Stimulated activated CD8-positive, alpha-beta memory T cell treated with anti-CD3 and anti-CD28 coated beads, Interleukin-7, amount 100 ng/mL, for 24 hours (primary cell): ENCODE measurements at places on chromosomes 11 and 22.

- no peak for DNase-seq
Measured at GRCh38 chr11:79081471-79082031, 359.3 kb downstream of the TENM4 start.

DNA sequence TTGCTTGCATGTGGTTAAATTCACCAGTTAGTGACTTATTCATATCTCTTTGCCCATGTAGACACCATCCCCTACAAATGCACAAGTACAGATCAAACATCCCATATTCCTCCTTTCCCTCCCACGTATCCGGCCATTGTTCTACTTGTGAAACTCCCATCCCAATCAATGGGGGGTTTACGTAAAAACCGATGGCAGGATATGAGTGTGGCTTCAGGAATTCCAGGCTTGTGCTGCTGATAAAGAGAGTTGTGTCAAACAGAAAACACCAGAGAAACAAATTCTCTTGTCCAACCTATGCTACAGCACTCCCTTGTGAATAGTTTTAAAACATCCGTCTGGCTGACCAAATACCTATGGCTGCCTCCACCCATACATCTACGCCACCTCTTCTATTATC, 15.5 kb downstream of the FLI1 start:
- no peak for DNase-seq

DNA sequence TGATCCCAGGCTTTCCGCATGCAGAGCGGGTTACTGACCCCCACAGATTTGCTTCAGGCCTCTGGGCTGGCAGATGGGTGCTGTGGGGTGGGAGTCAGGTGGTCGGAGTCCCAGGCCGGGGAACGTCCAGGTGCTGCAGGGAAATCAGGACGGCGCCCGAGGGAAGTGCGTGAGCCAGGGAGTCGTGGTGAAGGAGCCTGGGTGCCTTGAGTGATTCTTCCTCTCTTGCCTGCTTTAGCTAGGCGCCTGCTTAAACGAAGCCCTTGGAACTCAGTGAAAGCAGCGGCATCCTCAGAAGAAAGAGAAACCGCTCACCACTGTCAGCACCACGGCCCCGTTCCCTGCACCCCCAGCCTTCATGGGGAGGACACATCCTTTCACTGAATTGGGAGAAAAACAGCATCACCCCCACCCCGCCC, 455.6 kb downstream of the BRD1 start:
- no peak for DNase-seq

DNA sequence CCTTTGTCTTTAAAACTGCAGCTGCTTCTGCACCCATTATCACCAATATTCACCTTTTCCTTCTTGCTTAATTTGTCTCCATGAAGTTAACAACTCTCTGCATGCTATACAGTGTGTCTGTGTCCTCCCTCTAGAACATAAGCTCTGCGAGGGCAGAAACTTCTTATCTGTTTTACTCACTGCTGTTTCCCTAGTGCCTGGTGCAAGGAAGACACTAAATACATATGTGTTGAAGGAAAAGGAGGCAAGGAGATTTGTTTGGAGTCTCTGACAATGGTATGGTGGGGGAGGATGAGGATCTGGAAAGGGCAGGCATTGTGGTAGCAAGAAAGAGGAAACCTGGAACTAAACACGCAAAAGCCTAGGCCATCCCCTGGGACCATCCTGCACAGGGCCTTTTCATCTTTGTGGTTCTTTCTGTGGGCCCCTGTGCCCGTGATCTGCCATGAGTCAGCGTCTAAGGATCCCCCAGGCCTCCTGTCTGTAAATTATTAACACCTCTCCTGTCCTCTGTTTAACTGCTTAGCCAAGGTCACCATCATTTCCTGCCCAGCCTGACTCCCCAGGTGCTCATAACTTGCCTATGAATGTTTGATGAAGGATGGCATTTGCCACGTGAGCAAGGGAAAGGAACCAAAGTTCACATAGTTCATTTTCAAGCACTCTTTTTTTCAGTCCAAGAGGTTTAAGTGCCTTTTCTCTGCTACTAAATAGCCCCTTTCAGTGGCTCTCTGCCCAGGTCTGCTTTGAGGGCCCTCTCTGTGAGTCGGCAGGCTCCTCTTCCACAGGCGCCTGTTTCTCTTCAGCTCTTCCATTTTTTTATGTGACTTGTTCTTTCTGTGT, 131.1 kb downstream of the RASSF10 start:
- DNase-seq = no peak

DNA sequence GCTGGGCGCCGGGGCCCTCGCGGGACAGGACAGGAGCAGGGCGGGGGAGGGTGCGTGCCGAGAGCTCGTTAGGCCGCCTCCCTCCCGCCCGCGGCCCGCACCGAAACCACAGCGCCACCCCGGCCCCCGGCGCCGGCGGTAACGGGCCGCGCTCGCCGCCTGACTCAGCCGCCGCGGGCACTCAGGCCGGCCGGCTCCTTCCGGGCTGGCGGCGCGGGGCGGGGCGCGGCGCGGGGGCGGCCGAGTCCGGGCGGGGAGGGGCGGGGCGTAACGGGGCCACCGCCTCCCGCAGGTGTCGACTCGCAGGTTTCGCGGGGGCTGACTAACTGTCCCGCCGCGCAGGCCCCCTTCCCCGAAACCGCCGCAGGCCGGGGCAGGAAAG, at the start of gene AP5B1:
AP5B1 (minus strand) TSS at position 207 of the 382 bp plus-strand sequence. CDS start 385 bp downstream, outside the sequence.
- DNase-seq = peak; percentile 41

- peak; percentile 21 for DNase-seq
Measured at GRCh38 chr11:95923728-95924413, at the start of gene MTMR2. Gene MTMR2 (minus strand): TSS chr11:95924107. CDS start chr11:95923954, 153 bp downstream.

GRCh38 chr11:19200410-19201201, 1.2 kb downstream of the CSRP3 start:
- DNase-seq = no peak

DNA sequence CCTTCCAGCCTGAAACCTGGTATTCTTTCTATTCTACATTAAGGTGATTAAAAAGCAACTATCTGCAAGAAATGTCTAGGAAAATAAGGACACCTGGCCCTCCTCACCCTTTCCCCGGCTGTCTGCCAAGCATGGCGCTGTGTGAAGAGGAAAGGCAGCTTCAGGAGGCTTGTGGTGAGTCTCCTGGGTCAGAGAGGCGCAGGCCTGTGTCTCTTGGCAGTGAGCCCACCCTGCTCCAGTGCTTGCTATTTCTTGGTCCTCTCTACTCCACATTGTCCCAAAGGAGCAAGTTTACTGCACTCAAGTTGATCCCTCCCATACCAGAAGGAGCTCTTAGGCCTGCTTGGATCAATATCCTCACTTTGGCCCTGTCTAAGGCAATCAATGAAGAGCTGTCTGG, 520.7 kb upstream of the B3GAT1 start:
- DNase-seq = no peak

DNA sequence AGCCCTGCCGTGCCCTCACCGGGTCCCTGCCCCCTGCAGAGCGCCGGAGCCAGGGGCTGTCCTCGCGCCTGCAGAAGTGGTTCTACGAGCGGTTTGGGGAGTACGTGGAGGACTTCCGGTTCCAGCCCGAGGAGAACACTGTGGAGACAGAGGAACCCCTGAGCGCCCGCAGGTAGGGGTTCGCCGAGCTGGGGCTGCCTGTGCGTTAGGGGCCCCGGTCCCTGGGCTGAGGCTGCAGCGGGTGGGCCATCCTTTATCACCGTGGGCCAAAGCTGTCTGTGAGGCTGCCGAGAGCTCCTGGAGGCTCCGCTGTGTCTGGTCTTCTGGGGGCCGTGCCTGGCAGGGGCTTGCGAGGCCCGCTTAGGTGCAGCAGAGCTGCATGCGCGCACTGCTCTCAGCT, 42.8 kb downstream of the GRAMD4 start:
- DNase-seq = no peak

GRCh38 chr11:94526645-94527438, 14.6 kb downstream of the C11orf97 start:
- DNase-seq = no peak

DNA sequence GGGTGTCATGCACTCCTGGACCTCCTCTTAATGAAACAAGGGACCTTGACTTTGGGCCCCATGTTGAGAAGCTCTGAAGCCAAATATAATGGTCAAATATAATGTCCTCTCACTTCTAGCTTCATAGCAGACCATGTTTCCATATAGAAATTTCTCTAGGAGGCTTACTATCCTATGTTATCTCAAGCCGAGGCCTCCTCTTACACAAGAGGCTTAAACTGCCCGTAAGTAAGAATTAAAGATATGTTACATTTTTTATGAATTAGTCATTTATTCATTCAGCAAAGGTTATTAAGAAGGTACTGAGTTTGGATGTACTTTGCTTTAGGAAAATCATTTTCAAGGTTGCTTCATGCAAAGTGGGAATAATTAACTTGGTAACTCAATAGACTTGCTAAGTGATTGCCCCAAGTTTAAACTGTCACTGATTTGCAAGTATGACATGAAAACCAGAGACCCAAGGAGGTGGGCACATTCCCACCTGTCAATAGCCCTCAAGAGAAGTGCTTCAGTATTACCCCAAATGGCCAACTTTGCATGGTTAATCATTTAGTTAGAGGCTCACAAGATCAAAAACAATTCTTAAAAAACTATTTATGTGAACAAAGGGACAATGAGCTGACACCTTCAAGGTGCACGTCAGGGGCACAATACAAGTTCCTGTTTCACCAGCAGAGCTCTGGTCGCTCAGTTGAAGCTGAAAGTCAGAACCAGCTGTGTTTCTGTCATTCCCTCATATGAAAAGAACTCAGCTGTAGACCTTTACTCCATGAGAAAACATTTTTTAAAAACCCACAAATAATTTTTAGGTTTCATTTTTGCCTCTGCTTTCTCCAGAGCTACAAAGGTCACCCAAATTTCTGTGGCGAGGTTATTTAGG, 20.9 kb downstream of the BDNF start:
- no peak for DNase-seq

- DNase-seq = no peak
Measured at GRCh38 chr22:20621162-20621561, 113.8 kb downstream of the MED15 start.

DNA sequence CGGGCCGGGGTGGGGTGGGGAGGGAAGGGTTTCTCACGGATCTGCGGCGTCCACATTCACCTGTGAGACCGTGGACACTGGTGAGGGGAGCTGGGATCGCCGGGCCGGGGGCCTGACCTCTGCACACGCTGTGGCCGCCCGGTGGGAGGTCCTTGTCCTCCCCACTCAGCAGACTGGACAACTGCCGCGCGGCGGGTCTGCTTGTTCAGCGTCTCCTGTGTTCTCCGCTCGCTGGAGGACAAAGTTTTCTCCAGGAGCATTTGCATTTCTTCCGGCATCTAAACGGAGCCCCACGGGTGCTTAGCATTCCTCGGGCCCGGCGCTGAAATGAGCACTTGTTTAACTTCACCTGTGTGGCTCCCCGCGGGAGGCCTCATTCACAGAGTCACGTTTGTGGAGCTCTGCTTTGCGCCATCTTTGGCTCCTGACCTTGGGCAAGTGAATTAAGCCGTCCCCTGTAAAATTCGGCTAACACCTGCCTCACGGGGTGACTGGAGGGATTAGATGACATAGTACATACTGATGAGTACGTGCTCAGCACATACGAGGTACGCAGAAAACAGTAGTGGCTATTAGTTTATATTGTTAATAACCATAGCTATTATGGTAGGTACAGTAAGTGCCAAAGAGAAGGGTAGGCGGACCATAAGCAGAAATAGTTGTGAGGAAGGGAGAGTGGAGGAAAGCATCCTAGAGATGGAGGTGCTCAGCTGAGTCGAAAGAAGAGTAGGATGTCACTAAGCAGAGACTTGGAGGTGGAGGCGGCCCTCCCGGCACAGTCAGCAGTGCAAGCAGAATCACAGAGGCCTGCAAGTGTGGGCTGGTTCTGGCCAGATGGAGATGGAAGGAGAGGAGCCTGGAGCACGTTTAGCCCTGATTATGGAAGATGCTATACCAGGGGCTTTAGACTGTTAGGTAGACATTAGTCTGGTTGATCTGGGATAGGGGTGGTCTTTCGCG, 885 bp downstream of the TRMU start:
- DNase-seq = no peak

DNA sequence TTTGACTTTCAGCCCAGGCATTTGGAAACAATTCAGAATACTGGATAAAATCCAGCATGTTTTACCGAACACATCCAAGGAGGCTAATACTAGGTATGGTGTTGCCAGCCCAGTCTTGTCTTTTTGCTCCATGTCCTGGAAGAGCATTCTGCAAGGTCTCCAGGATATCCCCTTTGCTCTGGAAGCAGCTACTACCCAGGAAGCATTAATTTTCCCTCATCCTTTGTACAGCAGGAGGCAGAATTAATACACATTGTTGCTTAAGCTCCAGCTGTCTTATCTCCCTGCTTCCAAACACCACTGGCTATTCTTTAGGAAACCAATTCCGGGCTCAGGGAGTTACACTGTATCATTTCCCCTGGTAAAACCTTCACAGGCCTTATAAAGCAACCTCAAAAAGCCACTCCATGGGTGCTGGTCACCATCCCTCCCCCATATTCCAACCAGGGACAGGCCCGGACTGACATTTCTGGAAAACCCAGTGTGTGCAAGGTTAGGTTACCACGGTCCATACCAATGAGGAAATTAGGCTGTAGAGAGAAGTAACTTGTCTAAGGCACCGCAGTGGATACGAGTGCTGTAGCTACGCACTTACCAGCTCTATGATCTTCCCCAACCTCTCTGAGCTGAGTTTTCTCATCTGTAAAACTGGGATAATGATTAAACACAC, 1.5 kb upstream of the UBASH3B start:
- DNase-seq = no peak

DNA sequence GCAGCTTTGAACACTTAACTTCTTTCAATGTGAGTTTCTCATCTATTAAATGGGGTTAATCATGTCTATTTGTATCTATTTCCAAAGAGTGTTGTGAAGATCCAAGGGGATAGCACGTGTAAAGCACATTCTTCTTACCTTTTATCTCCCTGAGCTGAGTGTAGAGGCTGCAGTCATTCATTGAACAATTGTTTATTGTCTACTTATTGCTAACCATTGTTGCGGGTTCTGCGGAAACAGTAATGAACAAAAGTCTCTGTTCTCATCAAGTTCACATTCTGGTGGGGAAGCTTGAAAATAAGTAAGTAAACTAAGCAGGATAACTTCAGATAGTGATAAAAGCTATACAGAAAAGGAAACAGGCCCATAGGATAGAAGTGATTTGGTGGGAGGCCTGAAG, 27.4 kb upstream of the PLET1 start:
- DNase-seq = no peak

DNA sequence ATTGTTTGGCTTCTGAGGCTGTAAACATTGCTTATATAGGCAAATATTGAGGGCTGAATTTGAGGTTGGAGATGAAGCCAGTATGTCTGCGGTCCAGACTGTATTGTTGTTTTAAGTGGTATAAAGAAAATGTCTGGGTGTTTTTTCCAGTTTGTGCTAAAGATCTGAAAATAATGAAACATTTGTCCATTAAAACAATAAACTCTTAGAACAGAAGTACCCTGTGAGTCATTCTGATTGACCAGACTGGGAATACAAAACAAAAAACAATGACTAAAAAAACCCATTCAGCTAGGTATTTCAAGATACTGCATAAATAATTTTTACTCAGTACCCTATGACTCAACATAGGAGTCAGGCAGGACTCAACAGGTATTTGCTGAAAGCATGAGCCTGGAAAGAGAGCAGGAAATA, 20.4 kb downstream of the ALKBH8 start:
- no peak for DNase-seq
